ENCODE measurements at places on chromosomes 3 and 15. TPM values are rescaled to one million over a fixed set of nuclear protein-coding genes. Genes with fewer than 3 reads are reported as not detected.

- no peak for DNase-seq
These were observed 66.0 kb downstream of the IGSF11 start for GRCh38 chr3:118968640-118969039.

DNA sequence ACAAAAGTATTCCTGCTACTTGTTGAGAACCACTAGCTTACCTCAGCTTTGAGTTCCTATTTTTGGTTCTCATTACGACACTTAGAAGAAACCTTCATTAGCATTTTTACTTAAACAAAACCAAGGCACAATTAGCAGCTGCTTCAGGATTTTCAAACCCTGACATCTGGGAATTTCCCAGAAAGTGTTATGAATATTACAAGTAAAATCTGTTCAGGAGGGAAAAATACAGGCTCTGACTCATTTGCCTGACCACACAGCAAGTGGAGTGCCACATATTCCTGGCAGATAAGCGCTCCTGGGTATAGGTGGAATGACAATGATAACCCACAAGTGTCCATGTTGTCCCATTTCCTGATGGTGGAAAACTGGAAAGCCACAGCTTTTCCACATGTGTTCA lies 10.3 kb upstream of the RFTN1 start:
- no peak for DNase-seq

DNA sequence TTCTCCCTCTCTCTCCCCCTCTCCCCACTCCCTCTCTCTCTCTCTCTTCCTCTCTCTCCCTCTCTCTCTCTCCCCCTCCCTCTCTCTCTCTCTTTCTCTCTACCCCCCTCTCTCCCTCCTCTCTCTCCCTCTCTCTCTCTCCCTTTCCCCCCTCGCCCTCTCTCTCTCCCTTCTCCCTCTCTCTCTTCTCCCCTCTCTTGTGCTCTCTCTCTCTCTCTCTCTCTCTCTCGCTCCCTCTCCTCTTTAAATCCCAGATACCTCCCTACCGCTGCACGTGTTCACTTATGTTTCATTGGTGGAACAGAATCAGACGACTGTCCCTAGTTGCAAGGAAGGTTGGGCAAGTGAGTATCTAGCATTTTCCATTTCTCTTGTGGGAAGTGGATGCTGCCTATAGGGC lies 166.5 kb downstream of the EBLN2 start:
- DNase-seq, result no peak

DNA sequence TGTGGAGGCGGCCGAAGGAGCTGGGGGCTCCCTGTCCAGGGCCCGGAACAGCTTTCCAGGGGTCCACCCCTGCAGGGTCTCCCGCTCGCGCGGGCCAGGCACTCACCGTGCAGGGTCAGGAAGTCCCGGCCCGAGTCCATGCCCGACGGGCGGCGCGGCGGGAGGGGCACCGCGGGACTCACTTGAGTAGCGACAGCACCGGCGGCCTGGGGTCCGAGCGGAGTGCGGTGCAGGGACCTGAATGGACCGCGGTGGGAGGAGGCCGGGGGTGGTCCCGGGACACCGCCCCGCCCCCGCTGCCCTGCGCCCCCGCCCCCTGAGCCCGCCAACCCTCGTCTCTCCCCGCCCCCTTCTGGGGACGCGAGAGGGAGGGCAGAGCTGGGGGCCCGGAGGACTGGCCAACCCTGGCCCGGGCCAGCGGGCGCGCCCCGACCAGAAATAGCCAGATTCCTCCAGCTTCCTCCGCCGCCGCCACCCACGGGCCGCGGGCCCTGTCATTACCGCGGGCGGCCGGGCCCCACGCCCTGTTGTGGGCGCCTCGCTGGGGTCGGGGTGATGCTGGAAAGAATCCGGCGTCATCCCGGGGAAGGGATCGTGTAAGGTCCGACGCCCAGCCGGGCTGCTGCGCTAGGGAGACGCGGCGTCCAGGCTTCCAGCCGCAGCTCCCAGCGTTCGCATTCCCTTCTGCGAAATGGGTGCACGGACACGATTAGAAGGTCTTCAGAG lies at the start of gene PLCD1:
Gene PLCD1 (minus strand): TSS at position 243 of the 726 bp plus-strand sequence. CDS start 103 bp downstream, at position 140.
- DNase-seq, result peak; percentile 54

GRCh38 chr3:123085932-123086627 lies 19.3 kb downstream of the PDIA5 start:
- no peak for DNase-seq

DNA sequence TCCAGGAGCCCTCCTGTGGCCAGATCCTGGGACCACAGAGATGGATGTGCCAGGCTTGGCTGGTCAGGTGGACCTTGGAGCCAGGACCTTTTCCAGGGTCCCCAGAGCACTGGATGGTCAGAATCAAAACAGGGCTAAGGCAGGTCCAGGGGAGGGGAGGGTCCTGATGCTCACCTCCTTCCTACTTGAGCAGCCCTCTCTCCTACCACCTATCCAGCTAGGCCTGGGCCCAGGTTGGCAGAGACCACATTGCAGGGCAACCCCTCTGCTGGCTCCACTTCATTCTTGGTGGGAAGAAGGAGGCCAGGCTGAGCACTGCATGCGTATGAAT lies 28.5 kb upstream of the SFMBT1 start:
- DNase-seq, result no peak

- DNase-seq, result no peak
These were observed 26.0 kb upstream of the PEX5L start for GRCh38 chr3:180062771-180063170.

DNA sequence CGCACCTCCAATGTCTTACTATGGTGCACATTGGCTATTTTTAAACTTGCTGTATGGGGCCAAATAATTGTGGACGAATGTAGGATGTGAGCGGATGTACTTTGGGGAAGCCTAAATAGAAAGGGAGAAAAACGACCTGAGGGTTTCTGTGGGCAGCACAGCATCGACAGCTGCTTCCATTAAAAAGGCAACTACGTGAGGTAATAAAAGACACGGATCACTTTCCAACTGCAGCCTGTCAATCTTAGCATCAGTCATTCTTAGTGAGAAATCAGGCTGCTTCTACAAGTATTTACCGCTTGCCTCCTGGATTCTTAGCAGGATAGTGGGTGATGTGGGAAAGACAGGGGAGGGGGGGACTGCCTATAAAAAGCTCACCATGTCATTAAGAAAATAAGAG lies 186.7 kb upstream of the SLC2A2 start:
- DNase-seq, result no peak

DNA sequence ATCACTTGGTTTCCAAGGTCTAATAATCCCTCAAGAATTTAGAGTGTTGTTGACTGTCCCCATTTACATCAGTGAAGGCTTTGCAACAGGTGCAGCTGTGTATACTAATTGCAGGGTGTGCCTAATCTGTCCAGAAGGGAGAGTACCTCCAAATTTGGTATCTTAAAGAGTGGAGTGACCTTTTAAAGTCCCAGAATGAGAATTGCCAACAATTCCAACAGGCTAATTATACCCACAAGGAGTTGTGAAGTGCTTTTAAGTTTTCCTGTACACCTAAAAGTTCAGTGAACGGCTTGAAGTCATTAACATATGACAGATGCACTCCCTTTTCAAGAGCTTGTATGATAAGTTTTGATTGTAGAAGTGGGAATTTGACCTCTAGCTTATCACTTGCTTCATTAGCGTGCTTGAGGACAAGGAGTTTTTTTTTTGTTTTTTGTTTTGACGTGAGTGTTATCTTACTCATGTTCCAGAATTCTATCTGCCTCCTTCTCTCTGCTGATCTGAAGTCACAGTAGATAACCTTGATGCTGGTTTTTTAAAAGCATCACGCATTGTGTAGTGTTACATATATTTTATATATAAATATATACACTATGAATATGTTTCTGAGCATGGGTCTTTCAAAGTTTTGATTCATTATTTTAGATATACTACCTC lies 26.3 kb downstream of the CDIN1 start:
- DNase-seq, result no peak

Gene MYL3
- 5.2 TPM for total RNA-seq

Gene SGO1
- total RNA-seq, result not detected

DNA sequence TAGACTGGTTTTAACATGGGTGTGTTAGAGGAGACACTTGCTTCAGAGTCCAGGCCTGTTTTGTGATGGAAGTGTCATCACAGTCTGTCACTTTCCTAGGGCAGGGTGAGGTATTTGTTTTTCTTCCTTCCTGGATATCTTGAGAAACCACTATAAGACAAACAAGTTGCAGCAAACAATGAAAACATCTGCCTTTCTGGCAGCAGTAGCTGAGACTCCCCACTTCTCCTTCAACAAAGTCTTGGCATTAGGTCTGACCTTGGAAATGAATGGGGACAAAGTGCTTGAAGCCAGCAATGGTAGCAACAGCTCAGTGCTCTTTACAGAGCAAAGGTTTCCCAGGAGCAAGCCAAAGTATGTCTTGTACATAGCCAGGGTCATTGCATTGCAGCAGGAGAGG lies 64.6 kb downstream of the CD200 start:
- DNase-seq, result no peak

GRCh38 chr15:72927451-72927850 lies 124.8 kb upstream of the NEO1 start:
- DNase-seq, result no peak

- DNase-seq, result no peak
These were observed 400.4 kb downstream of the LPP start for GRCh38 chr3:188554404-188554803.

Gene MFSD1
- 43.9 TPM for total RNA-seq

DNA sequence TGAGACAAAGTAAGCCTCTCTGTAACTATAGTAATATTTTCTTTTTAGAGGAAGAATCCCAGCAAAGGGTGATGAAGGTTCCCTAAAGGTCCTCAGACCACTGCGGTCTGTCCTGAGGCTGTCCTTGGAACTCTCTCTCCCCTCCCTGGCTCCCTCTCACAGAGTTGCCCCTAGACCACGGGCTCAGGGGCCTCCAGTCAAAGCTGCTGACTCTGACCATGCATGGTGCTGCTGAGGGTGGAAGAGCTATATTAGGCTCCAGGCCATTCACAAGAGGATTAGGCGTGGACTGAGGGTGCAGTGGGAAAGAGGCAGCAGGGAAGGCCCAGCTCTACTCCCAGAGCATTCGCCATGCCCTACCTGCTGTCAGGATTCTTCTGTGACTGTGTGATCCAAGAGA lies 14.6 kb downstream of the CAPN3 start:
- no peak for DNase-seq

Gene ANKRD63
- total RNA-seq, result 1.7 TPM

GRCh38 chr3:10744098-10744465 lies 71.9 kb upstream of the SLC6A11 start:
- peak; percentile 37 for DNase-seq

Gene ETV5
- total RNA-seq, result 64.3 TPM

GRCh38 chr3:13480340-13481318 lies 523 bp downstream of the HDAC11 start:
- DNase-seq, result peak; percentile 65

DNA sequence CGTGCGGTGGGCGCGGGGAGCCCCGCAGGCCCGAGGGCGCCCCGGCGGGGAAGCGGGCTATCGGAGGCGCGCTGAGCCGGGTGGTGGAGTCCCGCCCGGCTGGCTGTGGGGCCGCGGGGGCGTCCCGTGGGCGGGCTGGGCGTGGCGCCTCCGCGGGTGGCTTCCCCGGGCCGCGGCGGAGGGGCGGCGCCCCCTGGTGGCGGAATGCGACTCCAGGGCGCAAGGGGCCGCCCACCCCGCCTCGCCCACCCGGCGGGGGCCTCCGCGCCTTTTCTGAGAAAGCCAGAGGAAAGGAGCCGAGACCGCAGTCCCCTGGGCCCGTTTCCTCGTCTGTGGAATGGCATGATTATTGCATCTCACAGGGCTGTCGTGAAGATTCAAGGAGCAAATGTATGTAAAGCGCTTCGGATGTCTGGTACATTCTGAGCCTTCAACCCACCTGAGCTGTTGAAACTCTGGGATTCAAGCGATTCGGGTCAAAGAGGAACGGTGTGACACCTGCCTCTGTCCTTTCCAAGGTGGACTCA lies 31.9 kb upstream of the RAB6B start:
- DNase-seq, result no peak

Gene LIPH
- 0.46 TPM for total RNA-seq

DNA sequence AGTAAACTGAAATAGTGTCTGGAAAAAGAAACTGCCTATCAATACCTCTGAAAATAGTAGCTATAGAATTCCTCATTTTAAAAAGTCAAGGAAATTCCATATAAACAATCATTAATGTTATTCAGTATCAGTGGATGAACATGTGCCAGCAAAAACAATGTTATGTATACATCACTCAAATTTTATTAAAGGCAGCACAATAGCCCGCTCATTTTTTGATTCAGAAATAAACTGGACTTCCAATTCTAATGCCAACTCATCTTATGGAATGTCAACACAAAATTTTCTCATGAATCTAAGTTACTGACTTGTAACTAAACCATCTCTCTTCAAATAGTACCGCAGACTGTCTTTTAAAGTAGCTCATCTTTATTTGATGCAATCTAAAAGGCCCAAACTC lies 19.0 kb downstream of the THBS1 start:
- DNase-seq, result no peak

Gene ACOX2
- total RNA-seq, result 6.6 TPM

DNA sequence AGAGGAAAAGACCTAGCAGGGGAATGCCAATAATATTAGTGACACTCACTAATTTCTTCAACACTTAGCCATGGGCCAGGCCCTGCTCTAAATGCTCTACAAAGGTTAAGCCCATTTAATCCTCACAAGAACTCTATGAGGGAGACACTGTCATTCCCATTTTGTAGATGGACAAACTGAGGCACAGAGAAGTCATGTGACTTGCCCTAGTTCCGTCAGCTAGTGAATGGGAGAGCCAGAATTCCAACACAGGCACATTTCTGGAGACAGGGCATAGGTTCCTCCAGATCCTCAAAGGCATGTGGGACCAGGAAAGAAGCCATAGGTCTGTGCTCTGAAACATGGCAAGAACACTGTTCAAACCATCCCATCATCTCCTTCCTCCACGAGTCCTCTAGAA lies 31.5 kb downstream of the LOXL1 start:
- no peak for DNase-seq

Gene TRH
- 0.59 TPM for total RNA-seq

Gene ERICH6
- 0.31 TPM for total RNA-seq

DNA sequence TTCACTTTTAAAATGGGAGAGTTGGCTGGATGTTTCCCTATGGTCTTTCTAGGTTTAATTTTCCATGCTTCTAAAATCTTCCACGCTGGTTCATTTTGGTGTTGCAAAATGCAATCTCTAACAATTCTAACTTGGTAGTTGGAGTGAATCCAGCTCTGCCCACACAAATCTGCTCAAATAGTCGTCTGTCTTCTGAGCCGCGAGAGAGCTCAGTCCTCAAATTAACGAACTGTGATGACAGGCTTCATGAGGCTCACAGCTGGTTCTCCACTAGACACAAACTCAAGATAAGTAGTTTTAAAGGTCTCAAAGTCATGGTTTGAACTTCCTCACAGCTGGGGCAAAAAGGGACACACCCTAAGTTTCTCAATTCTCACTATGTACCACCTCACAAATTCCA lies 178.6 kb upstream of the LYSMD4 start:
- no peak for DNase-seq

DNA sequence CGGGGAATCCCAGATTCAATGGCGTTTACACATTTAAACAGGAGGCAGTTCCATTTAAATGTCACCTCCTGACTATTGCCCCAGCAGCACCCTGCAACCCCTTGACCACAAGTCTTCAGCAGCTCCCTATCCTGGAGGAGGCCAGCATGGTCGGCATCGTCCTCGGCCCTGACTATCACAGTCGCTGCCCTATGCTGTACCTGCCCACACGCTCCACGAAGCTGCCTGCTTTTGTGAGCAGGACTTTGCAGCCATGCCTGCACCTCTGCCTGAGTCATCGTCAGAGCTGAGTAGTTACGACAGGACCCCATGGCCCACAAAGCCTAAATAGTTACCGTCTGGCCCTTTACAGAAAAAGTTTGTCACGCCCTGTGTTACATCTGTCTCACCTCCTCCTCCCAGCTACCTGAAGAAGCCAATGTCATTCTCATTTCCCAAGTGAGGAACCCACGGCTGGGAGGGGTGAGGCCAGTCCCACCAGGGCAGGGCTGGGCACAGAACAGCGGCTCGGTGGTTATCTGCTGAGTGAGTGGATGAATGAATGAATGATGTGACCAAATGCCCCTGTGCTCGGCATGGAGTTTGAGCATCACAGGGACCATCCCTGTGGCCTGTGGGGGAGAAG lies 47.8 kb upstream of the IQSEC1 start:
- DNase-seq, result no peak

Gene IL12A
- total RNA-seq, result 2.1 TPM
